Stimulated activated CD8-positive, alpha-beta memory T cell treated with anti-CD3 and anti-CD28 coated beads, Interleukin-7, amount 100 ng/mL, for 1 hour (primary cell): ENCODE measurements at places on chromosomes 4 and X.

GRCh38 chr4:94334476-94334875 lies 8.2 kb downstream of the HPGDS start:
- DNase-seq, result no peak

GRCh38 chr4:85452058-85452731 lies 22.8 kb upstream of the ARHGAP24 start:
- no peak for DNase-seq

GRCh38 chrX:51837451-51837850 lies 56.0 kb upstream of the MAGED1 start:
- DNase-seq, result no peak

DNA sequence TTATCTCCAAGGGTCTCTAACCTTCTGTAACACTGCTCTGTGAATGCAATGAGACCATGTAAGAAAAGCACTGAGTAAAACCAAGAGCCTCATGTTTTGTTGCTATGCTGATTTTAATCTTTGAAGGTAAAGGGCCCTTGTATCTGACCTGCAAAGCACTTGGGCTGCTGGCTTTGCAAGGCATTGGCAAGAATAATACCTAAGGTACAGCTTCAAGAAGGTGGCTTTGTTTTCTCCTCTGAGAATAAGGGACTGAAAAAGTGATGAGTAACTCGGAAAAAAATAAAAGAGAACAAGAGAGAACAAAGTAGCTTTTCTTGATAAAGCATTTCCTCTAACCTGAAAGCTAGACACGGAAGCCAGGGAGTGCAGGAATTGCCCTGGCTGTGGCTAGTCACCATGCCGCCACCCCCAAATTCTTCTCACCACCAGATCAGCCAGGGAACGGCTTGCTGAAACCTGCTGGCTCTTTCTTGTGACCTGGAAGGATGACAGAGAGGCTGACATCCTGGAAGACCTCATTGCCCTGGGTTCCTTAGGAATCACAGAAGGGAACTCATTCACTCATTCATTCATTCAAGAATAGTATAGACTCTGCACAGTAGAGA lies 41.8 kb upstream of the HS3ST1 start:
- no peak for DNase-seq

- no peak for DNase-seq
Measured at GRCh38 chrX:39372115-39372514, 570.9 kb downstream of the MID1IP1 start.

- DNase-seq, result no peak
Measured at GRCh38 chrX:40530509-40530908, 50.3 kb upstream of the ATP6AP2 start.

DNA sequence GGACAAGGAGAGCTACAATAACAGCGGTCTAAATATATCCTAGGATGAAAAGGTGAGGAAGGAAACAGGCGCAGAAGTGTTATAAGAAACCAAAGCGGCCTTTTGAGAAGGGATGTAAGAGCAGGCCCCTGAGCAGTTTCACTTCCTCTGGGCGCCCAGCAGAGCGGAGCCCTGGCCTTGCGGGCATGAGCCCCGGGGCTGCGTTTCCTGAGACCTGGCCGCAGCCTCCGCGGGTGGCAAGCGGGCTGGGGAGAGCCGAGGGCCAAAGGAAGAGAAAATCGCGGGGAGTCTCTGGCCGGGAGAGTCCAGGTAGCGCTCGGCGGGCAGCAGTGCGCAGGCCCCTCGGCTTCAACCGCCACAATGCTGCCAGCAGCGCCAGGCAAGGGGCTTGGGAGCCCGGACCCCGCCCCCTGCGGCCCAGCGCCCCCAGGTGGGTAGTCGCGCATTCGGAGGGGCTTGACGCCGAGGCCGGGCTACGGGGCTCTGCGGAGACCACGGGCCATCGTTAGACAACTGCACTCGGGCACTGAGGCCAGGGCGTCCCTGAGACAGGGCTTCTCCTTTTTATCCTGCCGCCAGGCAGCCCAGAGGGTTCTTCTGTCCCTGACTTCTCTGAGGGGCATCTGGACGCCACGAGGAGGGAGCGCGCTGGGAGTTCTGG lies at the start of gene BANK1:
Gene BANK1, plus strand, starts transcription at position 210 of the 661 bp plus-strand sequence. Its CDS starts 151 bp downstream, at position 361.
- peak; percentile 5 for DNase-seq

DNA sequence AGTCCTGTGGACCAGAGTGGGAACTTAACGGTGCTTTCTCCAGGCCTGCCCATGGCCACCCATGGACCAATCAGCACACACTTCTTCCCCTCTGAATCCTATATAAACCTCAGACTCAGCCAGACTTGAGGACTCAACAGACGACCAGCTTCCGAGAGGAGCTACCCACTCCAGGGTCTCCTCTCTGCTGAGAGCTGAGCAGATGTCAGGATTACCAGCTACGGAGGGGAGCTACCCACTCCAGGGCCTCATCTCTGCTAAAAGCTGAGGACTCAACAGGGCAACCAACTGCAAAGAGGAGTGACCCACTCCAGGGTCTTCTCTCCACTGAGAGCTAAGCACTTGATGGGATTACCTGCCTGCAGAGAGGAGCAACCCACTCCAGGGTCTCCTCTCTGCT lies 80.0 kb upstream of the DDX60 start:
- no peak for DNase-seq

DNA sequence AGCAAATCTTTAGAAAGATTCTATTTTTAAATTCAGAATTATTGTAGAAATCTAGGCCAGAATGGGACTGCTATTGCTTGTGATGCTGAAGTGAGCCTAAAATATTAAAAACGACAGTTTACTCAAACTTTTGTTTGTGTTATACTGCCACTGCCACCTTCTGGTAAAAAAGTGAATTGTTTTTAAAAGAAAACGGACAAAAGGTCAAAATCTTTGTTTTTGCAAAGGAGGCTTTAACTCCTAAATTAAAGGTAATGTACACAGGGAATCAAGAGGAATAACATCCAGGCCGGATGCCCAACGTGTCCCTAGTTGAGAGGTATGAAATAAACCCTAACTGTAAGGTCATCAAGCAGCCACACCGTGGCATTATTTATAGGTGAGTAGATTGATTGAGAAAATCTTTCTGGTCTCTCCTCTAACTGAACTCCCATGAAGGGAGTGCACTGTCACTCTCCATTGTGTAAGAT lies 338.3 kb upstream of the GALNT7 start:
- DNase-seq, result no peak

GRCh38 chr4:123836851-123837595 lies 440.4 kb downstream of the SPRY1 start:
- DNase-seq, result no peak

DNA sequence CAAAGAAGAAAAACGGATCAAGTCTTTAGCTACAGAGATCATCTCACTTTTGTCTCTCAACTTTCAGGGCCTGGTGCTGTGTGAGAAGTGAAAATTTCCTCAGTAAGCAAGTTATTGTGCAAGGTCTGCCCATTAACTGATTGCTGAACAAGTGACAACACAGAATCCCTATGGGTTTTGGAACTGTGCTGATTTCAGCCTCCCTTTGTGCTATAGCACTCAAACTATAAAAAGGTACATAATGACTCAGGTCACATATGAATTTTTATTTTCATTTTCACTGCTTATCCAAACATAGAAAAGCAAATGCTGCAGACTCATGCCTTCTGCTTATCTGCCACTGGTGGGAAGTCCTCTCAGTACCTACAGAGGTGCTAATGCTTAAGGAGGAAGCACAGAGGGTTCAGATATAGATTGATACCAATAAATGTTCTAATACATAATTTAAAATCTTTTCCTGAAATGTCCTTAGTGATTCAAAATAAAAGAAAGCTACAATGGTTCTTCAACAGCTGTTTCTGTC lies 576.2 kb upstream of the CT83 start:
- DNase-seq, result no peak

DNA sequence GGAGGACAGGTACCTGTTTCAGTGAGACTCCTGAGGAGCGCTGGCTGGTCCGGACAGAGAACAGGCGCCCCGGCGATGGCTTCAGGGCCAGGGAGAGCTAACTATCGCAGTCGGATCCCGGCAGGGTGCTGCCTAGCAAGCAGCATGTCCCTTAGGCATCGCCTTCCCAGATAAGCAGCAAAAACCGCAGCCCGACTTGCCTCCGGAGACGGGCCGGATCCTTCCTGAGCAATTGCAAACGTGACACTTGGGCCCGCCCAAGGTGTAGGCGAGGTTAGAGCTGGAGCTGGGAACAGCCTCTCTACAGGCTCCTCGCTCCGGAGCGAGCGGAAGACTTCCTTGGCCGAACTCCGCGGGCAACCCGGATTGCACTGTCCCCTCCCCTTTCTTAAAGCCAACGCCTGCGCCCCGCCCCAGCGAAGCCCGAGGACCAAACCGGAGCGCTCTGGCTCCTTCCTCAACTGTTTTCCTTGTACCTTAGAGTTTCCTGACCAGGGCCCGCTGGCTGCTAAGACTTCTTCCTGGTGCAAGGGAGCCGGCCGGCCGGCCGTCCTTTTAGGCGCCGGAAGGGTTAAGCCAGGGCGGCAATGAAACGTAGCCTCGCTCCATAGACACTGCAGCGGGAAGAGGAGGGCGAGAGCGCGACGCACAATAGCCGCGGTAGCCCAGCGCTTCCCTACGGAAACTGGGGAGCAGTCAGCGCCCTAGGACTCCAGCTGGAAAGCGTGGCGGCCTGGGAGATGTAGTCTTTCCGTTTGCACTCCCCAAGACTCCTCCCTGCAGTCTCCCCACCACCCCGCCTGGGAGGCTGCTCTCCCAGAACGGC lies at the start of gene OPHN1:
Gene OPHN1, minus strand, starts transcription at position 341 of the 826 bp plus-strand sequence. CDS start 475 bp downstream, outside the sequence.
- DNase-seq, result no peak

- DNase-seq, result no peak
Measured at GRCh38 chrX:38649674-38650647, 88.6 kb downstream of the TSPAN7 start.

- DNase-seq, result no peak
Measured at GRCh38 chr4:96691521-96691920, 851.6 kb downstream of the PDHA2 start.

DNA sequence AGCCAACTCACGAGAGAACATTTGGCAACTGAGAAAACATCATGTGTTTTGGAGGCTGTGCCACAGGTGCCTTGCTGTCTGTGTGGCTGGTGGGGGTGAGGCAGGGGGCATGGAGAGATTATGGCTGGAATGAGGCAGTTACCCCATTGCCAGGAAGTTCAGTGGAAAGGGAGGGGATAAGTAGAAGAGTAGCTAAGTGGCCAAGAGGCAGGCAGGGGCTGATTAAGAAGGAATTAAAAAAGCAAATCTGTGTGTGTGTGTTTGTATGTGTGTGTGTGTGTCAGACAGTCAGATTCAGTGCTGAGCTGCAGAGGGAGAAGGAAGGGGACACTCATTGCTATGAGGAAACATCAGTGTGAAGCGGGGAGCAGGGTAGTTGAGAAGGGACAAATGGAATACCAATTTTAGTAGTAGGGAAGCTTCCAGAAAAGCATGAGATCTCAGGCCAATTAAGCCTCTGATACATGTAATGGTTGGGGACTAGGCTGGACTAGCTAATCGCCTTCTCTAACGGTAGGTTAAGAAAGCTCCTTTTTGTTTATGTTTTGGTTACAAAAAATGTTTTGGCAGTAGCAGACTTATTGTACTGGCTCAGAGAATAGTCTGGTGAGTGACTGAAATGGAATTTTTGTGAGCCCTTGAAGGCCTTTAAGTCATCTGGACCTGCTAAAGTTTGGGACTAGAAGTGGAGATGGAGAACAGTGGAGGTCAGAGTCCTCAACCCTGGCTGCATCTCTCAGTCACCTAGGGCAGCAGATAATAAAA lies 18.5 kb downstream of the TMEM164 start:
- no peak for DNase-seq

- DNase-seq, result no peak
Measured at GRCh38 chr4:174110180-174110579, 173.3 kb downstream of the FBXO8 start.

DNA sequence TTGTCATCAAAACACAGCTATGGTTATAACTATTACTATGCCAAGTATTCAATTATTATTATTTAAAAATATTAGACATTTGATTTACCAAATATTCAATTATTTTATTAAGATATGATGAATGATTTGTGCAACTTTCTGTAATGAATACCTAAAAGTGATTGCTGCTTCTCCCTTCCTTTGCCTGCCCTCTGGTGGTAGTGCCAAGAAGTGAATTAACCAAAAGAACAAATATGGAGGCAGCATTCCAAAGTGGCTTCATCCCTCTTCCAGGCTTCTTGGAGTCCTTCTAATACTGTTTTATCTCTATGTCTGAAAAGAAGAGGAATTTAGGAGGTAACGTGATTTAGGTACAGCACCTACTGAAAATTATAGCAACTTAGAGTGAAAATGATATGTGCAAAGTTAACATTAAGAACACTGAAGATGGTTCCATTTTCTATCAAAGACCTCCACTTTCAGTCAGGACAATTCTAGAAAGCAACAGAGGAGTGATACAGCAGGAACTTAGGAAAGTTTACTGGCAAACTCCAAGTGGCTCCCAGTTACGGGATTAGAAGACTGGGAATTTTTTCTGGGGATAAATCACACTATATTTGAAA lies 43.0 kb downstream of the ENPEP start:
- no peak for DNase-seq

DNA sequence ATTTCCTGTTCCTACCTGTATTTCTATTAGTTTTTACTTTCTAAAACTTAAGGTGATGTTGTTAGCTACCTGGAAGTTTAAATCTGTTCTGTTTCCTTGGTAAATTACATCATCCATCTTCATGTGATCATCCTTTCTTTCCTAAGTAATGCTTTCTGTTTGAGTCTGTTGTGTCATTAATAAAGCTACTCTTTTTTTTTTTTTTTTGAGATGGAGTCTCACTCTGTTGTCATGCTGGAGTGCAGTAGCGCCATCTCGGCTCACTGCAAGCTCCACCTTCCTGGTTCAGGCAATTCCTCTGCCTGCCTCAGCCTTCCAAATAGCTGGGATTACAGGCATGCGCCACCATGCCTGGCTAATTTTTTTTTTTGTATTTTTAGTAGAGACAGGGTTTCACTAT lies 73.3 kb downstream of the FIP1L1 start:
- DNase-seq, result no peak

- DNase-seq, result no peak
Measured at GRCh38 chr4:184731056-184731455, 2.8 kb downstream of the CENPU start.

GRCh38 chr4:118353534-118354030 lies 779 bp upstream of the PRSS12 start:
- DNase-seq, result no peak

DNA sequence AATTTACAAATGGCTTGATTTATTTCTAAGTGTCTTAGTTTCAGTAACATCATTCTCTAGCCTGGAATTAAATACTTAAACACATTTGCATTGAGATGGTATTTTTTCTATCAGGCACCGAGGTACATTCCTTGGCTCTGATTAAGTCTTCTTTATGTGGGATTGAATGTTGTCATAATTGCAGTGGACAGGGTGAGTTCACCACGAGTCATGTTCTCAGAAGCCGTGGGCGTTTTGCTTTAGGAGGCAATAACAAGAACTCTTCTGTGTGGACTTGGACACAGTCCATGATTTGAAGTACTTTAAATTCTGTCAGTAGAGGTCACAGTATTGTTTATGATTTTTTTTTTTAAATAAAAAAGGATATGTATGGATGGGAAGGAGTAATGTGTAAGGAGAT lies 57.1 kb upstream of the EFHC2 start:
- DNase-seq, result no peak

- DNase-seq, result no peak
Measured at GRCh38 chr4:99723612-99724011, 66.0 kb upstream of the C4orf54 start.

DNA sequence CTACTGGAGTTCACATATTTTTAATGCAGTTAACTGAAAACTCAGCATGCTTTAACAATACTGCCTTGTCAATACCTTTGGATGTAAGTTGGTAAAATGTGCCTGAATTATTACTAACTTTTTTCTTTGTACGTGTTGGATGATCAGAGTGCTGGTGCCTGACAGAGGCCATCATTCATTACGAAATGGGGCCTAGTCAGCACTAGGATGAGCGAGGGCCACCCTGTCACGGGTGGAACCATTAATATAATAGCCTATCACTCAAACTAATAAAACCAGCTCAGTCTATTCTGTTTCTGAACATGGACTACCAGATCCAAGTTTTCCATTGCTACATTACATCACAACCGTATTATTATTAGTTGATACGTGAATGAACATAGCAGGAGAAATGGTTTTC lies 501.7 kb upstream of the TENM3 start:
- DNase-seq, result no peak
